ENCODE measurements at places on chromosomes 11 and 22. TPM values are rescaled to one million over a fixed set of nuclear protein-coding genes. Genes with fewer than 3 reads are reported as not detected.

GRCh38 chr22:22685586-22685985 is 41.2 kb downstream of the GGTLC2 start:
- no peak for DNase-seq

DNA sequence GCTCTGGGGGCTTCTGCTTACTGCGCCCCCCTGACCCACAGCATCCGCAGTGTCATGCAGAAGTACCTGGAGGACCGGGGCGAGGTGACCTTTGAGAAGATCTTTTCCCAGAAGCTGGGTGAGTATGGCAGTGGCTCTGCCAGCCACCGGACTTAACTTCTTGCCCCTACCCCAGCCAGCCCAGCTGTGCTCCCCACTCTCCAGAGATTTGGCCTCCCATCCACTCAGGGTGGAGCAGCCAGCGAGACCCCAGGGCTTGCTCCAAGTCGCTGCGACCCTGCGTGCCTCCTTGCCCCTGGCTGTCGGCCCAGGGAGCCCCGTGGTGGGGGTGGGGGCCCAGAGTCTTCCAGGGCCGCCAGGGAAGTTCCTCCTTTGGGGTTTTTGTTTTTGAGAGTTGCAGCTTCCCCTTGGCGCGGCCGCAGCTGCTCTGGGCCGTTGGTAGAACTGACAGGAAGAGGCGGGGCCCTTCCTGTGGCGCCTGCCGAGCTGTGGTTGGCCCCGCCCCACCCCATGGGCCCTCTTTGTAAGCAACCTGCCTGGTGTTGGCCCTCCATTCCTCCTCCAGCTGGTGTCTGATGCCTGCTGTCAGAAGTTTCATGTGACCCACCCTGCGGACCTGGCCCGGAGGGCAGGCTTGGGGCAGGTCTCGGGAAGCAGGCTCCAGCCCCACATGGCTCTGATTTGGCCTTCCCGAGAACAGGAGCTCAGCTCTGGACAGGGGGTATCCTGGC is 11.1 kb downstream of the GRK2 start:
- peak; percentile 94 for DNase-seq

DNA sequence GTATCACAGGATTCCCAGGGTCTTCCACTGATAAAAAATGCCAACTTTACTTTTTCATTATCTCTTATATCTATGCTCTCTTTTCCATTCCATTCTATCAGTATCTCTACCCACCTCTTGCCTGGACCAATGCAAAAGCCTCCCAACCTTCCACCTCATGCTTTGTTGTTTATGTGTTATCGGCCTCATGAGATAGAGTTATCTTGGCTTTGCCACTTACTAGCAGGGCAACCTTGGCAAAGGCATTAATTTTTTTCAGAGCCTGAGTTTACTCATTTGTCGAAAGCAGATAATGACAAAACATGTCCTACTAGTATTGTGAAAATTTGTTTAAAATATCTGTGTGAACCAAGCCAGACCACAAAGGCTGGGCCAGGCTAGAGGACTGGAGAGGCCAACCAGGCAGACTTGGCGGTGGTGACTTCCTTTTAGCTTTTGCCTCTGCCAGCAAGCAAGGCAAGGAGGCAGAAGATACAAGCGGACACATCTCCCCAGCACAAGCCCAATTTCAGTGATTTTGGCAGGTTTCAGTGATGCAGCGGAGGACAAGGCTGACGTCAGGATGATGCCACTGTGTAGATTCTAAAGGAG is 106.9 kb downstream of the ADAMTS15 start:
- no peak for DNase-seq

GRCh38 chr11:73995731-73996130 is 13.1 kb upstream of the UCP2 start:
- DNase-seq, result no peak

GRCh38 chr11:118001494-118001971 is 15.3 kb downstream of the IL10RA start:
- DNase-seq, result no peak

DNA sequence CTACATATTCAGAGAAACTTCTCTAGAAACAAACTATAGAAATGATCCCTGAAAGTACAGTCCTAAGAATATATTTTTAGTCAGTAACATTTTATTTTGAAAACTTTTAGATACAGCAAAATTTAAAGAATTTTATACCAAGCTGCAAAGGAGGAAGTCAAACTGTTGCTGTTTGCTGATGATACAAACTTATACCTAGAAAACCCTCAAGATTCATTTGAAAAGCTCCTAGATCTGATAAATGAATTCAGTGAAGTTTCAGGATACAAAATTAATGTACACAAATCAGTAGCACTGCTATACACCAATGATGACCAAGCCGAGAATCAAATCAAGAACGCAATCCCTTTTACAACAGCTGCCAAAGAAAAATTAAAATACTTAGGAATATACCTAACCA is 10.1 kb downstream of the ZBTB44 start:
- no peak for DNase-seq

DNA sequence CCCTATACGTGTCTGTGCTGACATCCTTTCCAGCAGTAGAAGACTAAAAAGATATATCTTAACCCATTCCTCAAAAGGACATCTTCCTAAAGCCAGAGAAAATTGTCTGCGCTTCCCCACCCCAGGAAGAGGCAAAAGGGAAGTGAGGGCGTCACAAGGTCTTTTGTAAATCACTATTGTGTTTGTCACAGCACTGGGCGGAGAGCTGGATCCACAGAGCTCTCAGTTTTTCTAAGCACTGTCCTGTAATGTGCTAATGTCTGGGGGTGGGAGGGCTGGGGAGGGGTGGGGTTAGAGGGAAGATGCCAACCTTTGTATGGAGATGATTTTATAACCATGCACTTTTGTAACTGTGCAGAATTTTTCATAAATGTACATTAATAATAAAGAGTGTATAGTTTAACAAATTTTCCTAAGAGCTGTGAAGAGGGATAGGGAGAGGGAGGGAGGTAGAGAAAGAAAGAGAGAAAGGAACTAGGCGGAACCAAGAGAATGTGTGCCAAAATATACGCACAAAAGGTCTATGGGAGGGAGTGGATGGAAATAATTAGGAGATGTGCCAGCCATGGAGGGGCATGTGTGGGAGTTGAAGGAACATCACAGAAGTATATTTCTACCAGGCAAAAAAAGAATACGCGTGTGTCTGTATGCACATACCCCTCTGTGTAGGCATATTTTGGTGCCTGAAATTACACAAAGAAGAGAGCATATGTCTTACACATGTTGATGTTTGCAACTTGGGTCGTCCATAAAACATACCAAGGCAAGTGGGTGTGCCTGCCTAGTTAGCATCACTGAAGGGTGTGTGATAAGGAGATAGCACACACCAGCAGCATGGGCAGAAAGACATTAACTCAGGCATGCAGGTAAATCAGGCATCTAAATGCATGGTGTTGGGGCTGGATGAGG is 9.8 kb downstream of the LRRC55 start:
- DNase-seq, result no peak

DNA sequence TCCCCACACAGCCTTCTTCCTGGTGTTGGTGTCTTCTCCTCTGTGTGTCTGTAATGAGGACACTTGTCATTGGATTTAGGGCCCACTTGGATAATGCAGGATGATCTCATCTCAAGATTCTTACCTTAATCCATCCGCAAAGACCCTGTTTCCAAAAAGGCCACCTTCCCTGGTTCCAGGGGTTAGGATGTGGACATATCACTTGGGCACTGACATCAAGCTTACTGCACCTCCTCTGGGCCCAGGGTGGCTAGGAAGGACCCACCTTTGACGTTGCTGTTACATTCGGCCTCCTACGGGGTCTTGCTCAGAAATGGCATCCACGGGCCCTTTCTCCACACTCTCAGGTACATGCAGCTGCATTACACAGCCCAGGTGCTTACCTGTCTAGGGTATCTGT is 535.9 kb downstream of the BRD1 start:
- DNase-seq, result peak; percentile 3

- DNase-seq, result no peak
Measured at GRCh38 chr11:60902625-60903024, 3.8 kb downstream of the PRPF19 start.

DNA sequence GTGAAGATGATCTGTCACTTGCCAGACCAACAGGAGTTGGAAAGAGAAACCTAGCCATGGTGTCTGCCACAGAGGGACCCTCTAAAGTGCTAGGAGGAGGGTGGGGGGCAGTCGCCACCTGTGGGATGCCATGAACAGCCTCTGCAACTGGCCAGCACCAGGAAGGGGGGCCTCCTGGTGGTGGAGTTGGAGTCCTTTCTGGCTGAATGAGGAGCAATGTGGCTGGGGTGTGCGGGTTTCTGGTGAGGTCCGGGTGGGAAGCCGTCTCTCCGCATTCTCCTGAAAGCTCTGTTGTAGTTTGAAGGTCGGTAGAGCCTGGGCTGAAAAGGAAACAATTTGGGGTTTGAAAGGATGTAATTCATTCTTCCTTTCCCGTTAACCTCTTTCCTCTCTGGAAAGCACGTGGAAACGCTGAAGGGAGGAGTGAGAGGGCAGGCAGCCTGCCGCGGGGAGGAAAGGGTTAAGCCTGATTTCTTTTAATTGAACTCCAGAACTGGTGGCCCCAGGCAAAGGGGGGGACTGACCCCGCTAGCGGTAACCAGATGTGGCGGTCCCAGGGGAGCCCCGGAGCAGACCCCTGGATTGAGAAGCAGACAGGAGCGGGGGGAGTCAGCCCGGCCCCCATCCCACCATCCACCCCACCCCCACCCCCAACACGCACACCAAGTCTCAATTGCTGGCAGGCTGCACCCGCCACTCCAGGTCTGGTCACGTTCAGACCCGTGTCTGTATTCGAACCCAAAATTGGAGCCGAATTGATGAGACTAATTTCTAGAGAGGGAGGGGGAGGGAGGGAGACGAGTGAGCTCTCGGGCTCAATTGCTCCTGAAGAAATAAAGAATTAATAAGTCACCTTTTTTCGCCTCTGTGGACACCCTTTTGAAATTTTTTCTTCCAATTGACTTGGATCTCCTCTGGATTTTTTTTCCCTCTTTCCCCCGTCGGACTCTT is 1.8 kb upstream of the FLI1 start:
- no peak for DNase-seq

GRCh38 chr11:76620489-76620888 is 50.1 kb downstream of the LRRC32 start:
- DNase-seq, result no peak

DNA sequence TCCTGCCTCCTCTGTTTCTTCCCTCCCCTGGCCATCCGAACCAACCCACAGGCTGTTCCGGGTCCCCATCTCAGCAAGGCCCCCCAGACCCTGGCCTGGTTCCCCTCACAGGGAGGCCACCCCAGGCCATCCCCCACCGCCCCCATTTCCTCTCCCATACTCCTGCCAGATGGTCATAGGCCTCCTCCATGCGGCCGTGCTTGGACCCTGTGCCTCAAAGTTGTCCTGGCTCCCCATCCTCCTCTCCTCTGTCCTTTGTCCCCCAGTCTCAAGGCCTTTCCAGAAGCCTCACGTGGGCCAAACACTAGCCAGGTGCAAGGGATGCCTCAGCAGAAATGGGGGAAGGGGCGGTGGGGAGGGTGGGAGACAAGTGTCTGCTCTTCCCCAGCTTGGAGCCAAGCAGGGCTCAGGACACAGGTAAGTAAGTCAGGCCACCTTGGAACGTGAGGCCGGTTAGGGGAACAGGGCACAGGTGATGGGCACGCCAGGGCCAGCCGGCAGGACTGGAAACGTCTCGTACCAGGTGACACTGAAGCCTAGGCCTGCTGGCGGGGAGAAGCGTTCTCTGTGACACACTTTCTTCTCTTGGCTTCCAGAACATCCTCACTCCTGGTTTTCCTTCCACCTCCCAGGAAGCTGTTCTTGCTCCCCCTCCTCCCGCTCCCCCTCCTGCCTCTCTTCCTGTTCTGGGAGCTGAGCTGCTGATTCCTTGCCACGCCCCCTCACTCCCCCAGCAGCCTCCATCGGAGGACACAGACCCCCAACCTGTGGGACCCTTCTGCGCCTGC is 31.5 kb upstream of the SLC22A12 start:
- DNase-seq, result no peak

GRCh38 chr11:128776069-128776423 is 82.2 kb downstream of the FLI1 start:
- no peak for DNase-seq

DNA sequence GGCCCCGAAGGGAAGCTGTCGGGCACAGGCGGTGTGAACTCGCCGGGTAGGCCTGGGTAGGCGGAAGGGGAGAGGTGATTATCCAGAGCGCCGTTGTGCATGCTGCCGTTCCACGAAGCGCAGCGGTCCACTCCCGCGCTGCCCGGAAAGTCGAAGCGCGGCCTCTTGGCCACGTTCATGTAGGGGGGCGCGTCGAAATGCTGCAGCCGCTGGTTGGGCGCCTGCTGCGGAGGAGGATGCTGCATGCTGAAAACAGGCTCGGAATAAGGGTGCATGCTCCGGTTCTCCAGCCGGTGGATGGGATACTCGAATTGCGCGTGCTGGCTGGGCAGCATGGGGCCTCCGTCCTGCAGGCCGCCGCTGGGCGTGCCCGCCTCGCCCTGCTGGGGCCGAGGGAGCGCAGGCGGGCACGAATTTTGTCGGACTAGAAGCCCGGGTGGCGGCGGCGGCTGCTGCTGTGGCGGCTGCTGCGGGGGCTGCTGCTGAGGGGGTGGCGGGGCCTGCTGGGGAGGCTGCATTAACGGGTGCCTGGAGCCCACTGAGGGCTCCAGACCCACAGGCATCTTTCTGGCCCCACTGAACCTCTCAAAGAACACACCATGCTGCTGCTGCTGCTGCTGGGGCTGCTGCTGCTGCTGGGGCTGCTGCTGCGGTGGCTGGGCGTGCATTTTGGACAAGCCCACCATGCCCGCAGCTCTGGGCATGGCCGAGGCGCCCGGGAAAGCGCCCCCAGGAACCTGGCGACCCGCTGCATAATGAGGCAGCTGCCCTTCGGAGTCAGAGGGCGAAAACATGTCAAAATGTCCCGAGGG is 2.3 kb downstream of the MN1 start:
- DNase-seq, result no peak

DNA sequence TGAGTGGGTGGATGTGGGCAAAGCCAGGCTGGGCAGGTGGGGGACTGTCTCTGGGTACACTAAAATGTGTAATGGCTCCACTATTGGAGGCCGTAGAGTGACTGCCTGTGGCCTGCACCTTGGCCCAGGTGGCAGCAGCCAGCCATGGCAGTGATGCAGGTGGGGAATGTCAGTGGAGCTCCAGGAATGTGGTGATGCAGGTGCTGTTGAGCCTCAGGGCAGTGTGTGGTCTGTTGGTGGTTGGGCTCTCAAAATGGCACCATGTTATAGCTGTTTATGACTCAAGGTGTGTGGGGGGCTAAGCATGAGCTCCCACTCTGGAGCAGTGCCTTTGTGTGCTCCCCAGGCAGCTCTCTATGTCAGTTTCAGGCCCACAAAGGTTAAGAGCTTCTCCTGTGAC is 40.2 kb upstream of the CCDC90B start:
- no peak for DNase-seq

DNA sequence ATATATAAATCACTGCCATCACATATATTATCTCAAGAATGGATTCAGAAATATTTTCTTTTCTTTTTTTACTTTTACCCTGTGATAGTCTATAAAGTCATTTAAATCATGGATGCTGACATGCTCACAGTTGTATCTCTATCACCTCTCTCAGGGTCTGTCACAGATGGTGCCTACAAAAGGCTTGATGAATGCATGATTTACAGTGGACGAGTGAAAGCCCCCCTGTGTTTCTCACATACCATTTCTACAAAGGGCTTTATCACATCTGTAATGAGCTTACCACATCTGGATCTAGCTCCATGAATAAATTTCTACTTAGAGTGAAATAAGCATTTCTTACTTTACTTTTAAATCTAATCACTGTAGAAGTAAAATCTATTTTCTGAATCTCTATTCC is 121.4 kb upstream of the CARD18 start:
- DNase-seq, result no peak

ACCS gene
- total RNA-seq, result 28.6 TPM

OVCH2 gene
- not detected for total RNA-seq

GAB4 gene
- not detected for total RNA-seq

SLC25A17 gene
- total RNA-seq, result 9.6 TPM

RTN4RL2 gene
- total RNA-seq, result 0.98 TPM

DDX10 gene
- 17.1 TPM for total RNA-seq

KRTAP5-2 gene
- not detected for total RNA-seq
